ENCODE measurements at places on chromosomes 12 and 14.

DNA sequence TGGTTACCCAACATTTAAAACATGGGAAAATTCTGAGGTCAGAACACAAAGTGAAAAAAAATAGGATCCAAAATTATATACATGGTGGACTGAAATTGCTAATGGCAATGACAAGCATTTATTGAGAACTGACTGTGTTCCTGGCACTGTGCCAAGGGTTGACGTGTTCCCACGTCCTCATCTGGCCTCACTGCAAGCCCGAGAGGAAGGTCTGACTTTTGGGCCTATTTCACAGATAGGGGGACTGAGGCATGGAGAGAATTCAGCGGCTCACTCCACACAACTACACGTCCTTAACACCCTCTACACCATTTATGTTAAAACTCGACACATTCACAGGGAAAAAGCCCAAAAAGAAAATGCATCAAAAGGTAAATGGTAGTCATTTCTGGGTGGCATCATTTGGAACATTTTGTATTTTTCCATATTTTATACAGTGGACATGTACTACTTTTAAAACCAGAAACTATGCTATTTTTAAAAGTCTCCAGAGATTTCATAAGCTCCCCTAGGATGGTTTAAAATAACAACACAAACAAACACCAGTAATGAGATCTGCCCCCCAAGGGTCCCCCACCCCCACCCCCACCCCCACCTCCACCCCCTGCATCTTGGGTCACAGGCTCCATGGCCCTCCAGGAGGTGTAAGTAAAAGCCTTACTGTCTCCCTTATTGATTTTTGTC, 27.7 kb downstream of the CLMN start:
- peak; percentile 25 for DNase-seq

- peak; percentile 65 for DNase-seq
These were observed 102.2 kb downstream of the ERC1 start for GRCh38 chr12:1093166-1093751.

GRCh38 chr14:101426466-101426865, 134.8 kb upstream of the DIO3 start:
- no peak for DNase-seq

- no peak for DNase-seq
These were observed 50.9 kb upstream of the BCL2L14 start for GRCh38 chr12:12019881-12020280.

DNA sequence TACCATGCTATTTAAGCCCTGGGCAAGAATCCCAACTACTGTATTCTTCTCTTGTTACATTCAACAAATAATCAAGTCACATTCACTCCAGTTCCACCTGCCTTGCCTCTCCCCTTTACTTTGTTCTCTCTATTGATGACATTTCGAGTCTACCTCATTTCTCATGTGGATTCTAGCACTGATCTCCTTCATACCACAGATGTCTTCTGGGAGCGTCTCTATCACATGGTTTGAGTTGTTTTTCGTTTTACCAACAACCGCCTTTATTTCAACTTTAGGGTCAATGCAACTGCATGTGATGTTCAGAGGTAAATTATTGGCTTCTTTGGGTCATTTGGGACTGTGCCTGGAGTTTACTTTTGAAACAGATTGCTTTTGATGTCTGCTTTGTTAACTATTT, 40.7 kb downstream of the OTOGL start:
- no peak for DNase-seq
